Caco-2 (cell line): ENCODE measurements at places on chromosomes 3 and 15.

DNA sequence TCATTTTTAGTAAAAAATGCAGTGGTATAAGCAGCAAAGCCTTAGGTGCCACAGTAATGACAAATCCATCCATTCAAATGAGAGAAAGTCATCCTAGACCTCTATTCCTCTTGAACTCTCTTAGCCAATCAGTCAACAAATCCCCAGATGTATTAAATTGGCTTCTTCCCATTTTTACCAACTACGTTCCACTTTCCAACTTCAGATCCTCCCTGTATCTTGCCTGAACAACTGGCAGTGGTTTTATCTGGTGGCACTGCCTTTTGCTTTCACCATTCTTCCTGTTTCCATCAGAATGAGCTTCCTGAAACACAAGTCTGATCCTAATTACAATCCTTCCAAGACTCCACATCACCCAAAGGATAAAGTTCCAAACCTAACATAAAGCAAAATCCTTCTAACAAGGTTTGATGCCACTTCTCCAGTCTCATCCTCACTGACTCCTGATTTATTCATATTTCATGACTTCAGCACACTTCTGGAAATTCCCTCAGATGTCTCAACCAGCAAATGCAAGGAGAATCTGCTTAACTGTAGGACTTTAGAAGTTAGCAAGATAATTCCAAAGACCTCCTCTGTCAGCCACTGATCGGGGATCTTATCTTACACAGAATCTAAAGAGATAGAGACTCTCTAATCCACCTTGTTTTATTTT lies 69.8 kb upstream of the SLC4A7 start:
- no peak for DNase-seq

DNA sequence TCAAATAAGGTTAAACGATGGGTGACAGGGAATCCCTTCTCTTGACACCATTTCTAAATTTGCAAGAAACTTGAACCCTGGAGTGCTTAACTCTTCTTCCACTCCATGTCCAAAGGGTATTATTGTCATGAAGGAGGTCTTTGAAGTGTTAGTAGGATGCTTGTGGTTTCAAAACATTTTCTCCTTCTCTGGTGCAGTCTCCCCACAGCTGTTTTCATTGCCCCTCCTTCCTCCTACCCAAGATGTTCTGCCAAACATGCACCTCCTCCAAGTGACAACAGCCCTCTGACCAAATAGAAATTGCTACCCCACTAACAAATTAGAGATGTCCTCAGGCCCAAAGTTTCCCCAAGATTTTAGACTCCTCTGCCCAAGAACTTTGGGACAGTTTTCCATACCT lies 151.4 kb downstream of the POLR2M start:
- no peak for DNase-seq

DNA sequence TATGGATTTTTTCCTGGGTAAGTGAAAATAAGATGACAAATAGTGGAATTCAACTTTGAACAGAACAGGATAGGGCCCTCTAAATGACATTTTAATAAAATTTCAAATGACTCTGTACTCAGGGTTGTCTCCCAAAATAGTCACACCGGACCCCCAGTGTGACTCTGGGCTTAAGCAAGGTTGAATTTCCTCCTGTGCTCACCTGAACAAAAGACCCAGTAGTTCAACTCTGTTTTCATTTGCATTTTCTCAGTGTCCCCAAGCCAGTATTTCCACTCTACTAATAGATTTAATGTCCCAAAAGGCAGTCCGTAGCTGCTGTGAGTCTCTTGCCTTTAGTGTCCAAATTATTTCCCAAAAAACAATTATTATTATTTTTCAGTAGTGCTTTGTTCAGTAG lies 296.6 kb downstream of the PLOD2 start:
- DNase-seq, result no peak

DNA sequence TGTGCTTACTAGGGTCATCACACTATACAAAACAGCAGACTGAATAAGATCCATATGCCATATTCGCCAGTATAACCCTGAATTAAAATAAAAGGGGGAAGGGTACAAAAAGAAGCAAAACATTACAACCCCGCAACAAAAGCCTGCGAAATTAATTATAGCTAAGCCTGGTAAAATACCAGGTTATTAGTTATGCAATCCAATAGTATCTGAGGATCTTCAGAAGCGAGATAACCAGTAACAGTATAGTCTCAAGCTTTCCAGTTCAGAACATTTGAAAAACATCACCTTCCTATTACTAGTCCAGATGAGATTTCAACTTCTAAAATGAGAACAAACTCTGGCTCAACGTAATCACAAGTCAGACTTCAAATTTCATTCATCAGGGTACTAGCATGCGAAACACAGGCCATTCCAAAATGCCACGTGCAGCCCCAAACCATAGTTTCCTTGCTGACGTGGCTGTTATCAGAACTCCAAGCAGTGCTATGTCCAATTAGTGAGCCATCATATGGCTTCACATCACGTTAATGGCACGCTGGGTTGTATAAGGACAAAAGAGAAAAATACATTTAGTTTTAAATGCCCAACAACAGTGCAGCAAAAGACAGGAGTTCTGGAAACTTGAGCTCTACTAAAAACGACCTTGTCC lies 1.1 kb downstream of the SSR3 start:
- no peak for DNase-seq

- no peak for DNase-seq
These were observed 65.6 kb upstream of the SLC12A8 start for GRCh38 chr3:125278155-125278554.
